ENCODE measurements at places on chromosomes 3 and 15.

DNA sequence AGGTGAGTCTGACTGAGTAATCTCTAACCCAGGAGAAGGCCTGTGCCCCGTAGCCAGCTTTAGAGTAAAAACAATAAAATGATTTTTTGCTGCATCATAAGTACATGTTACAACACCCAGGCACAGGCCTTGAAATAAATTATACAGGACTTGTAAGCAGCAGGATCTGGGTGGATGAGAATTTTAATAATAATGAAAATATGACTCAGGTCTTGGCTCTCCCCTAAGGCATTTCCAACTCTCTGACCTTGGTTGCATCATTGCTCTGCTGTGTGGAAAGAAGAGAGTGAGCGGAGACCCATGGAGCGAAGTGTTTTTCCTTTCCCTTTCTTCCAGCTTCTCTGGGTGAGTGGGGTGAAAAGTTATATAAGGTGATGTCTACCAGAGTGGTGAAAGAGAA lies 44.6 kb downstream of the EOMES start:
- peak; percentile 87 for DNase-seq

- DNase-seq, result no peak
Measured at GRCh38 chr3:152048831-152049230, 175.4 kb downstream of the SUCNR1 start.

- peak; percentile 37 for DNase-seq
Measured at GRCh38 chr15:43204016-43204901, 16.6 kb downstream of the EPB42 start.

DNA sequence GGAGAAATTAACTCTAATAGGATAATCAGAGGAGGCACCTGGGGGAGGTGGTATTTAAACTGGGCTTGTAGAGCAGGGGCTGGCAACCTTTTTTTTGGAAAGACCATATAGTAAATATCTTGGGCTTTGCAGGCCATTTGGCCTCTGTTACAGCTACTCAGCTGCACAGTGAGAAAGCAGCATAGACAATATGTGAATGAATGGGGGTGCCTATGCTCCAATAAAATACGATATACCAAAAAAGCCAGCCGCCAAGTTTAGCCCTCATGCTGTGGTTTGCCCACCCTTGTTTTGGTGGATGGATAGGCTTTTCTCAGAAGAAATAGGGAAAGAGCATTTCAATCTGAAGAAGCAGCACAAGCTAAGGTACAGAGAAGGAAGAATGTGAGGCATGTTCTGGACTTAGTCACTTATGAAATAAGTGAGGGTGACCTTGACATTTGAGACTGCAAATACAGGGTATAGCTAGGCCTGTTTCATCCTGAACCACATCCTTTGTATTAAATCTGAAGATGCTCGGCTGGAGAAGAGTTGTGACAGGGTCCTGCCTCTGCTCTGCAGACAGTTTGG lies 131.0 kb upstream of the NR2E3 start:
- DNase-seq, result no peak
